Stimulated activated CD4-positive, alpha-beta T cell treated with anti-CD3 and anti-CD28 coated beads, TNF-alpha, amount 100 ng/mL, for 48 hours (primary cell): ENCODE measurements at places on chromosomes 6 and 20.

GRCh38 chr6:21164768-21165326, 428.7 kb upstream of the SOX4 start:
- DNase-seq, result no peak

GRCh38 chr20:11521476-11522365, 396.0 kb upstream of the BTBD3 start:
- no peak for DNase-seq

DNA sequence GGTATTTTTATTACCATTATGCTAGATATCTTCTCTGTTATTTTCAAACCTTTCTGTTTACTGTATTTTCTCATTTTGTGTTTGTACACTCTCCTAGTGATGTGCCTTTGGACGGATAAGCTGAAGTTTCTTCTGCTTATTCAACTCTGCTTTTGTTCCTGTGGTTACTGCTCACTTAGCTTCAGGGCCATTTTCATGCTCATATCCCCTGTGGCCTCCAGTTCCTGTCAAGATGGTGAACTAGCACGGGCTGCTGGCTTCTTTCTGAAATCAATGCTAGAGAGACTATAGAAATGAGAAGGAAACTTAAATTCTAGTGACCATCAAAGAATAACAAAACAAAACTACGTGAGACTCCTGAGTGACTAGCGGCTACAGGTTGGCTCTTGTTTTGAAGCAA, 6.8 kb upstream of the CST8 start:
- DNase-seq, result no peak

- no peak for DNase-seq
Observed at GRCh38 chr6:71138376-71138775, 150.2 kb upstream of the OGFRL1 start.

- DNase-seq, result no peak
Observed at GRCh38 chr20:19603376-19603750, 154.7 kb upstream of the RIN2 start.
